Stimulated activated CD8-positive, alpha-beta memory T cell treated with anti-CD3 and anti-CD28 coated beads, Interleukin-15, amount 100 ng/mL, for 4 hours (primary cell): ENCODE measurements at places on chromosomes 5 and 9.

DNA sequence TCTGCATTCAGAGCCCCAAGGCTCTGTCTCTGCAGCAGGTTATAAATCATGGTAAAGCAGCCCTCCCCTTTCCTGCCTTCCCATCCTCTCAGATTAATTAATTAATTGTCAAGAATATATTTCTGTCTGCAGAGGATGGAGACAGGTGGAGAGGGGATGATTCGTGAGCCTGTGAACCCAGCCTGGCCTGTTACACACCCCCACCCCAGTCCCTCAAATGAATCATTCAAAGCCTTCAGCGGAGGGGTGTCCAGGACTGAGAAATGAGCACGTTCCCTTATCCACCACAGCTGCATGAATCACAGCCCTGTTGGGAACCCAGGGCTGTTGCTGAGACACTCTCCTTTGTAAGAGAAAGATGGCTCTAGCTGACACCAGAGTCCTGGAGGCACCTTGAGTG, 56.0 kb downstream of the NIPAL4 start:
- no peak for DNase-seq

GRCh38 chr5:5145651-5146529, 5.8 kb downstream of the ADAMTS16 start:
- DNase-seq, result no peak

- no peak for DNase-seq
Observed at GRCh38 chr9:1049641-1050040, 516 bp upstream of the DMRT2 start.

GRCh38 chr5:35803191-35803651, 53.5 kb upstream of the IL7R start:
- DNase-seq, result no peak

DNA sequence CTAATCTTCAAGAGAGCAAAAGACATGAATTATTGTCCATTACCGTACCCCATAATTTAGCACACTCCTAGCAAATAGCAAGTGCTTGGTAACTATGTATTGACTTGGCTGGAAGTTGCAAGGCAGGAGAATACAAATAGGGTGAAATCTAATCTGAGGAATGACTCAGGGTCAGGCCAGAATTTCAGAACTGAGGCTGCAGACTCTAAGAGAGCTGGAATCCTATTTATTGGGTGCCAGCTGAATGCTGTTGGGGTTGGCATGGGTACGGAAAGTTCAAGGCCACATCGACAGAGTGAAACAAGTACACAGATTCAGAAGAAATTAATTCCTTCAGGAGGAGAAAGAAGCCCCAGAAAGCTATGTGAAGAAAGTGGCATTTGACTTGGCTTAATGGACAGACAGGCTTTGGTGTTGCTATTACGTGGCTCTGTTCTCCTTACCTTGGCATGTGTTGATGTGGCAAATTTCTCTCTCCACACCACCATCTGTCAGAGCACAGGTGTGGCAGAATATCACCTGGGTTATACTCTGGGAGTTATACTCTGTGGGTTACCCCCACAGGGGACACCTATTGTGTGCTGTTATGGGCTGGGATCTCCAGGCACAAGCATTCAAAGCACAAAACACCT, 20.9 kb upstream of the ASTN2 start:
- no peak for DNase-seq

DNA sequence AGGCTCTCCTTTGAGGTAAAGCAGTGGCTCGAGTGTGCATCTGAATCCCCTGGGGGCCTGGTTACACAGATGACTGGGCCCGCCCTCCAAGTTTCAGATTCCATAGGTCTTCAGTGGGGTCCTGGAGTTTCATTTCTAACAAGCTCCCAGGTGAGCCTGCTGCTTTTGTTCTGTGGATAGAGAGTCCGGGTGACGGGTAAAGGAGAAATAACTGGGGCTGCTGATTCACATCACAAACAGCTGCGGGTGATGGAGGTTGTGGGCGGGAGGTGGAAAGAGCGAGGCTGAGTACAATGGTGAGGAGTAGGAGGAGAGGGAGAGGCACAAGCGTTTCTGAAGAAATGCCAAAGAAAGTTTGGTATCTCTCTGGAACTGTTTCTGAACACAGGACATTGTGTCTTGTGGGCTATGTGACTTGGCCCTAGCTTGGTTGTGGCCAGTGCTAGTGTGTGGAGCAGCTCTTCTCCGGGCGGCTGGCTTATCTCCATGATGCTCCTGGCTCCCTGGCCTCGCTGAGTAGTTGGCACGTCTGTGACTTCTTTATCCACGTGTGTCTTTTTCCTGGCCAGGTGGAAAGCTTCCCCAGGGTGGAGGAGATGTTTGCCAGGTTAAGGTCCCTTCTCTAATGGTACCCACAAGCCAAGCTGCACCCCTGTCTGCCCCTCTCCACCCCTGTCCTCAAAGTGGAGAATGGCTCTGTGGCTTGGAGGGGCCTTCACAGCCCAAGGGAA, 61.7 kb downstream of the HSPA4 start:
- DNase-seq, result peak; percentile 9

GRCh38 chr5:151058891-151059489, 21.8 kb downstream of the TNIP1 start:
- no peak for DNase-seq

DNA sequence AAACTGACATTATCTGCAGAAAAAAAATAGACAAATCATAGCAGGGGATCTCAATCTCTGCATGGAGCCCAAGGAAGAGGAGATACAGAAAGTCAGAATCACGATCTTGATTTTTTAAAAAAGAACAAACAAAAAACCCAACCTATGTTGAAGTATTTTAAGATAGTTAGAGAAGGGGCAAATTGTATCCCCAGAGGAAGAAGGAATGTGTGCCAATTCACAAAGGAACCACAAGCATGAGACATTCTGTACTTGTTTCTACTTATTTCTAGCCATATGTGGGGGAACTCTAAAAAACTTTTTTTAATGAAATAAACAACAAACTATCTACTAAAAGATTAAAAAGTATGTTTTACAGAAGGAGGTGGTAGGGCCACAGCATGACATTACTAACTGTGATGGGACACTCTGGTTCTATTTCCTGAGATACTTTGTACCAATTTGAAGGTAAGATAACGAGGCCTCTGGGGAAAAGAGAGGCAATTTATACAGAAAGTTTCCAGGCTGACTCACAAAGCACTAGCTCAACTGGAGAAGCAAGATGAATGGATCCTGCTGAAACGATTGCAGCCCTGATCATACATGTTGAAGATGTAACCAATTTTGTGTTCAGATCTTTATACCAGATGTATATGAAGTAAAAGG, 22.5 kb downstream of the RANBP3L start:
- no peak for DNase-seq

DNA sequence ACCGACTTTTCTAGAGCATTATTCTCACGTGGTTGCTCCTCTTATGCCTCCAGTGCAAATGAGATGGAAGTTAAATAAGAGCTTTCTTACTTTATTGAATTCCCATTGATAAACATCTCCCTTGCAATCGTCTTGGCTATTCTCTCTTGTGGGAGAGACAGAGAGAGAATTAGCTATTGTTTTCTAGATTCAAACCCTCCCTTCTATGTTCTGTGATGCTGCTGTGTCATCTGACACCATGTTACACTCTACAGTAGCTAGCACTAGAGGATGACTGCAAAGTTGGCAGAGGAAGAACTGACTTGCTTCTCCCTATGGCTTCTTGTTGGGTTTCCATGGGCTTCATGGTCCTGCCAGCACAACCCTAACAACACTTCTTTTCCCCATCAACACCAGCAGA, 134.6 kb upstream of the RANBP3L start:
- no peak for DNase-seq

DNA sequence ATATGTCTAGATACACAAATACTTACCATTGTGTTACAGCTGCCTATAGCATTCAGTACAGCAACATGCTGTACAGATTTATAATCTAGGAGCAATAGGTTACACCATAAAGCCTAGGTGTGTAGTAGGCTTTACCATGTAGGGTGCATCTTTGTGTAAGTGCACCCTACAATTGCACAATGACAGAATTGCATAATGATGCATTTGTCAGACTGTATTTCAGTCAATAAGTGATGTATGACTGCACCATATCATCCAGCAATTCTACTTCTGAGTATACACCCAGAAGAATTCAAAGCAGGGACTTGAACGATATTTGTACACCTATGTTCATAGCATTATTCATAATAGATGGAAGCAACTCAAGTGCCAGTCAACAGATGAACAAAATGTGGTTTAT, 100.4 kb upstream of the SLC44A1 start:
- no peak for DNase-seq

DNA sequence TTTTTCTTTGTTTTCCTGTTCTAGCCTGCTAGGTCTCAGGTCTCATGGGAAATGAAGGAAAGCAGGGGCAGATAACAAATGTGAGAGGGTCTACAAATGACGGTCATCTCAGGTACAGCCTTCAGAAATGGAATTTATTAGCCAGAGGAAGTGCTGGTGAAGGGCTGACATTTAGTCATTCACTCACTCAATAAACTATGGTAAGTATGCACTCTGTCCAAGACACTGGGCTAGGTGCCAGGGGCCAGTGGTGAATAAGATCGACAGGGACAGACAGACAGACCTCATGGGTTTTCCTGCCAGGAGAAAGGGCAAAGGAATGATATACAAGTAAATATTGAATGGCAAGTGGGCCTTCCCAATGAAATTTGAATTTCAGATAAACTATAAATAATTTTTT, 6.3 kb downstream of the PDE6A start:
- DNase-seq, result no peak

DNA sequence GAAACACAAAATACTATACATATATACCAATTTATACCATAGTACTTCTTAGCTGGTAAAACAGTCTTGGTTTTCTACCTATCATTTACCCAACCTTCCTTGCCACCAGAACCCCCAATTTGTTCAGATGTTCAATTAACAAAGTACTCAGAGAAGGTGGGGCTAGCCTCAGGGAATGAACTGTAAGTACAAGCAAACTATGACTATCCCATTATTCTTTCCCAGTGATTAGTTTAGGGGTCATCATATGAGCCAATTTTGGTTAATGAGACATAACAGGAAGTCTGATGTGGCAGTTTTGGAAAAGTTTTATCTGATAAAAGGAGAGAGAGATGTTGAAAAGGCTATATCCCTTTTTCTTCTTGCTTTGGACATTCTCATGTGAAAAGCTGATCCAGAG, 125.8 kb downstream of the DTWD2 start:
- no peak for DNase-seq

DNA sequence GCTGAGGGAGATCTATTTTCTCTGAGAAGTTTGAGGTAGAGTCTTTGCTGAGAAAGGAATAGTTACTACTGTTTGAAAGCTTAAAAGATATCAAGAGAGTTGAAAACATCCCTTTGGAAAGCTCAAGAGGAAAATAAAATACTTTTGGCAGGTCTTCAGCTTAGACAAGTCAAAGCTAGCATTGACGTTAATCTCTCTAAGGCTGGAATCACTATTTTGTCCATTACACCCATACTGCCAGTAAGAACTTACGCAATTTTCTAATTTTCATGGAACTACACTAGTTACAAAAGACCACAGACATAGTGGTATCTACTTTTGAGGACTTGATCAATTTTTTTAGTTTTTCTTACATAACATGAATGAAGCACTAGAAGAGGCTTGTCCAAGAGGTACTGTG, 494.9 kb downstream of the PSAT1 start:
- no peak for DNase-seq

DNA sequence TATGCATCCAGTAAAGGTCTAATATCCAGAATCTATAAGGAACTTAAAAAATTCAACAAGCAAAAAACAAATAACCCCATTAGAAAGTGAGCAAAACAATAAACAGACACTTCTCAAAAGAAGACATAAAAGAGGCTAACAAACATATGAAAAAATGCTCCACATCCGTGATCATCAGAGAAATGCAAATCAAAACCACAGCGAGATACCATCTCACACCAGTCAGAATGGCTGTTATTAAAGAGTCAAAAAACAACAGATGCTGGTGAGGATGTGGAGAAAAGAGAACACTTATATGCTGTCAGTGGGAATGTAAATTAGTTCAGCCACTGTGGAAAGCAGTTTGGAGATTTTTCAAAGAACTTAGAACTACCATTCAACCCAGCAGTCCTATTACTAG, 86.1 kb downstream of the WWC1 start:
- no peak for DNase-seq

- no peak for DNase-seq
Observed at GRCh38 chr9:36217256-36217968, 26.7 kb downstream of the CLTA start.

GRCh38 chr5:3116366-3116765, 364.9 kb upstream of the IRX2 start:
- no peak for DNase-seq

DNA sequence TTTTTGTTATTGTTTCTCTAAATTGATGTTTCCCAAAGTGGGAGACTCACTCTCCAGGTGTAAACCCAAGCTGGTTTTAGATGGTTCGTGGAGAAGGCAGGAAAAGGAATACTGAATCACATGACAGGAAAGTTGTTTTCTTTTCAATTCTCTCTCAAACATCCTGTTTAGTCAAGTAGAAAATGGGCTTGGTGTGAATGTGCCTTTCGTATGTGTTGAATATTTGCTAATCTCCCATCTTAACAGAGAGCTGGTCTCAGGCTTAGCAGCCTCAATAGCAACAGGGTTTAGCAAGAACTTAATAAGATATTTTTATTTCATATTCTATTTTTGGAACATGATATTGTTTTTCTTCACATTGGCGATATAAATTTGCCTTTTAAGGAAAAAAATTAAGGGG, 119.7 kb downstream of the INSYN2B start:
- no peak for DNase-seq
